ENCODE measurements at places on chromosomes 6 and 20. TPM values are rescaled to one million over a fixed set of nuclear protein-coding genes. Genes with fewer than 3 reads are reported as not detected.
A peak's percentile ranks its signal among the peaks of the same experiment; 100 is the strongest.

DACT2 gene
- total RNA-seq, result not detected

LCA5 gene
- 4.6 TPM for total RNA-seq

SEL1L2 gene
- not detected for total RNA-seq

TP53TG5 gene
- total RNA-seq, result not detected

CGA gene
- not detected for total RNA-seq

MYLK2 gene
- total RNA-seq, result not detected

ZNF165 gene
- total RNA-seq, result 8.6 TPM

TRAPPC3L gene
- total RNA-seq, result not detected

OPRM1 gene
- not detected for total RNA-seq

NRSN1 gene
- not detected for total RNA-seq

GRCh38 chr6:130629640-130630039 lies 197.6 kb upstream of the SMLR1 start:
- no peak for DNase-seq

GRCh38 chr6:139940741-139941729 lies 566.6 kb upstream of the CITED2 start:
- DNase-seq, result no peak

DNA sequence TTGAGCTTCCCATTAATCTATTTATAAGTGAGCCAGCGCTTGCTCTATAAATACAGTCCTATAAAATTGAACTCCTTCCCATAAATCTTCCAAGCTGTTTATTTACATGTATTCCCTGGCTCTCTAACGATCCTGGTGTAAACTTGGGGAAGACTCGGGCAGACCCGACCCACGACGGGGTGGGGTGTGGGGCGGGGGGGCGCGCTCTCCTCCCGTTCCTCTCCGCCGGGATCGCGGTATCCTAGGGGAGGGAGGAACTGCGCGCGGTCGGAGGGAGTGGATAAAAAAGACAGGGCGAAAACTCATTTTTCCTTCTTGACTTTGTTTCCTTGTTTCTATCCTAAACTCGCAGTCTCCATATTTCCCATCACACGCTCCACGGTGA lies 31.1 kb downstream of the TFAP2B start:
- DNase-seq, result no peak

GRCh38 chr6:25330796-25331685 lies 51.9 kb downstream of the CARMIL1 start:
- no peak for DNase-seq

DNA sequence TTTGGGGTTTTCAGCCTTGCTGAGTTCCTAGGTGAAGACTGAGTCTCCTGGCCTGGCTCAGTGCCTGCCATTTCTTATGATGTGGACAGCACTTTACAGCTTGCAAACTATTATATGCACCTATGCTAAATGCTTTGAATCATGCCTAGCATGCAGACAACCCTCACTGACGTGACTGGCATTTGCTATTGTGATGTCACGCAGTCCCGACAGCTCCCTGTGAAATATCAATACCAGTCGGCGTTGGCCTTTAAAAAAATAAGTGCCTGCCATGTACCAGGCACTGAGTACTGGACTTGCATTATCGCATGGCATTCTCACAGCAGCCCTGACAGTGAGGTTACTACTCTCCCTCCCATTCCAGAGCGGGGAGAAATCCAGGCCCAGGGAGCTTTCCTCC lies 35.5 kb downstream of the UQCC2 start:
- no peak for DNase-seq

DNA sequence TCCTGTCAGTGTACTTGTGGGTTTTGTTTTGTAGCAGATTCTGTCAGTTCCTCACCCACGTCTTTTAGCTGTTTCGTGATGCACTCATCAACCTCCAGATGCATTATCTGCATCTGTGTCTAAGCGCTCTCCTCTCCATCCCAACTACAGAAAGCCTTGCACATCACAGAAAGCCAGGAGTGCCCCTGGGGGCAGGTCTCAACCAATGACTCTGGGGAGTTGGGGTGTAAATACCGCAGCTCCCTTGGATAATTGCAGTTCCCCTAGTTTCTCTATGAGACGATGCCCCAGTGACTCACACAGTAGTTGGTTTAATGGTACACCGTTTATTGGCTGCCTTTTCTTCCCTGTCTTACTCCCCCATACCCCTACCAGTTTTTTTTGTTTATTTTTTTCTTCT lies 158.1 kb downstream of the SOX4 start:
- DNase-seq, result no peak

DNA sequence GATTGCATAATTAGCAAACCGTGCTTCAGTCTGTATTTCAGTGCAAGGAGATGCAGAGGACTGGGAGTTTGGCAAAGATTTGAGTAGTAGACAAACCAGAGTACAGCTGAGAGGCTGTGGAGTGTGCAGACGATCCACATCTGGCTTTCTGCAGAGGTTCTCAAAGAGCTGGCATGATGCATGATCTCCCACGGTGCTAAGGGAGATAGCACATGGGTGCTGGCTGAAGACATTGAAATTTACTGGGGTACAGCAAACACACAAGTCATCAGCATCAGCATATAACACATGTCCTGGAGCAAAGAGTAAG lies 79.0 kb upstream of the FAM184A start:
- DNase-seq, result no peak

GRCh38 chr6:14796974-14797762 lies 448.7 kb upstream of the JARID2 start:
- no peak for DNase-seq

- no peak for DNase-seq
Measured at GRCh38 chr20:49753133-49753532, 39.5 kb upstream of the B4GALT5 start.

DNA sequence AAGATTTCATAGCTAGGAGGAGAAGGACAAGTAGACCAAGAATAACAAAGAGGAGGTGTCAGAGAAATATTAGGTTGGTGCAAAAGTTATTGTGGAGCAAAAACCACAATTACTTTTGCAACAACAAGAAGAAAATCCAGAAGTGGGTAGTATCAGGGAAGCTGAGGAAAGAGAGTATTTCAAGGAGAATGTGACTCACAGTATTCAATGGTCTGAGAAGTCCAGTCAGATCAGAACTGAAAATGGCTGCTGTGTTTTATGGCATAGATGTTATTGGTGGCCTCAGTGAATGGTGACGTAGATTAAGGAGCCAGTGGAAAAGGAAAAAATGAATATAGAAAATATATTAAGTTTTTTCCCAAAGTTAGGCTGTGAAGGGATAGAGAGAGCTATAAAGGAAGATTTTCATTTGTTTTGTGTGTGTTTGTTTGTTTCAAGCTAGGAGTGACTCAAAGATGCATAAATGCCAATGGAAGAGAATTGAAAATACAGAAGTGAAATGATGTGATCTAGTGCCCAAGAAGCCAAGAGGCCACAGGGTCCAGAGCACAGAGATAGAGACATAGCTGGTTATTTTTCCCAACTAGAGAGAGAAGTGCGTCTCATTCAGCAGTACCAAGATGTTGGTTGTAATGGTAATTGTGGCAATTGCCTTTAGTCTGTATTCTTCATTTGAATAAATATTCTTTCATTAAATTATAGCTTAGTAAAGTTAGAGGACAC lies 112.8 kb downstream of the ADTRP start:
- DNase-seq, result no peak

- DNase-seq, result no peak
Measured at GRCh38 chr20:46802722-46803121, 91.9 kb upstream of the EYA2 start.

DNA sequence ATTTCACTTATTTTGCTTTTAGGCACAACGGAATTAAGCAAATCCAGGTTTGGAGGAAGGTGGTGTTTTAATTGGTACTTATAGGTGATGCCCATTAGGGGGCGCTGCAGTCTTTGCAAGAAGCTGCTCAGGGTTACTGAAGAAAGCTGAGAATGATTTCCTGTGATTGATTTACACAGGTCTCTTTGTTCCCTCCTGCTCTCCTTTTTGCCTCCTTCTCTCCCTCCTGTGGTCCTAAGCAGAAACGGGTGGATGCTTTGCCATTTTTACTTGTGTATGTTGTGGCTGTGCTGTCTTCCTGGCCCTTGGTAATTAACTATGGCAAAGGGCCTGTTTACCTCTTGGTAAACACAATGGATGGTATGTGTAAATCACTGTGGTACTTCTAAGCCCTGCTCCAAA lies 97.8 kb downstream of the ANKS1A start:
- DNase-seq, result peak; percentile 71

DNA sequence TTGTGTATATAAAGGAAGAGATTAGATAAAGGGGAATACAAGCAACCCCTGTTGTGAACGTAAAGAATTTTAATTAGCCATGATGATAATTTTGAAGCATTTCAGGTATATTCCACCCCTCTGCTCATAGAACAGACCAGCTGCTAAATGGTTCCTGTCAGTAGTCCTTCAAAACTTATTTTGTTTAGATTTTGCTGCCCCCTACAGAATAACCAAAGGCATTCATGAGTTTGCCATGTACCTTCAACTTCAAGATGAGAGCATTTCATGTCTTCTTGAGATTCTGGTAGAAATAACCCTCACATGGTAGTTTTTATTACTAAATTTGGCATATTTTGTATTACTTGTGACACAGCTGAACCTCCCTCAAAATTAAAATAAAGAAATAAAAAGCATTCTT lies 1586.7 kb downstream of the HACE1 start:
- peak; percentile 5 for DNase-seq
